ENCODE measurements at places on chromosomes 3 and 15. TPM values are rescaled to one million over a fixed set of nuclear protein-coding genes. Genes with fewer than 3 reads are reported as not detected.

The ADPRH gene
- total RNA-seq = 8.8 TPM

The KIF23 gene
- total RNA-seq = 55.7 TPM

The CELF6 gene
- 0.18 TPM for total RNA-seq

The THBS1 gene
- 1.2 TPM for total RNA-seq

The GLDN gene
- not detected for total RNA-seq

The GRM2 gene
- total RNA-seq = 2.4 TPM

The SPINT1 gene
- 5.1 TPM for total RNA-seq

The C15orf39 gene
- 65.0 TPM for total RNA-seq

The SUSD5 gene
- not detected for total RNA-seq

- no peak for DNase-seq
- H3K27ac ChIP-seq = no peak overlapping the region
- H3K36me3 ChIP-seq = peaks cover 27% of the 10 kb centered on the region
- no peak overlapping the region for H3K4me3 ChIP-seq
- H3K27me3 ChIP-seq = no peaks in the 10 kb centered on the region
These were observed 33.7 kb upstream of the SPTBN5 start for GRCh38 chr15:41927536-41927935.

GRCh38 chr3:183637106-183637486 is 1.7 kb downstream of the KLHL24 start:
- H3K27ac ChIP-seq = peak overlapping the region; percentile 79
- peaks cover 27% of the 10 kb centered on the region for H3K4me1 ChIP-seq
- no peak for DNase-seq
- H3K36me3 ChIP-seq = no peaks in the 10 kb centered on the region

GRCh38 chr15:39344662-39345141 is 236.2 kb upstream of the THBS1 start:
- no peak overlapping the region for H3K4me3 ChIP-seq
- H3K4me1 ChIP-seq = no peaks in the 10 kb centered on the region
- no peak overlapping the region for H3K27ac ChIP-seq
- no peaks in the 10 kb centered on the region for H3K36me3 ChIP-seq
- H3K27me3 ChIP-seq = peaks cover 19% of the 10 kb centered on the region
- DNase-seq = no peak

DNA sequence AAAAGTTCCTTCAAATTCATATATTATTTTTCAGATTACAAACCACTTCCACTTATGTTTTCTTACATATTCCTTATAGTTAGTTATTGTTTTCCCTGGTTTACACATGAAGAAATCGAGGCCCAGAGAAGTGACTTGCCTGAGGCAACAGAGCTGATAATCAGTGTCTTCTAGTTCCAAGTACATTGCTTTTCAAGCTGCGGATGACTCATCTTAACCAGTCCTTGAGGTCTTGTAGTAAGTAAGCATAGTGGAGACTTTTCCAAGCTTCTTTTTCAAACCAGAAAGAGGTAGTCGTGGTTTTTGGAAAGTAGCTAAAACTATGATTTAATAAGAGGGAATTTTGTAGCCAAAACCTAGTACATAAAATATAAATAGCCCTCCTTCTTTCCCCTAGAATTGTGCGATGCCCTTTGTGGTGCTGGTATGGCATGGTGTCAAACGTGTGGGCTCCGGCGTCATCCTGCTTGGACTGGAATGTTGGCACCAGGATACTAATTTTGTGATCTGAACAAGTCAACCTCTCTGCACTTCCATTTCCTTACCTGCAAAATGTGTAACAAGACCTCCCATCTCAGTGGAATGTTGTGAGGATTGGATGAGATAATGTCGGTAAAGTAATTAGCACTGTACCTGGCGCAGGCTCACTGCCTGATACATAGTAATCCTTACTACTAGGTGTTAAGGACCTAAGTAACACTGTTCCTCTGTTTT is 19.0 kb upstream of the DLG1 start:
- no peaks in the 10 kb centered on the region for H3K4me1 ChIP-seq
- no peaks in the 10 kb centered on the region for H3K36me3 ChIP-seq
- no peak for DNase-seq
- peaks cover 68% of the 10 kb centered on the region for H3K27me3 ChIP-seq
- H3K27ac ChIP-seq = no peak overlapping the region

DNA sequence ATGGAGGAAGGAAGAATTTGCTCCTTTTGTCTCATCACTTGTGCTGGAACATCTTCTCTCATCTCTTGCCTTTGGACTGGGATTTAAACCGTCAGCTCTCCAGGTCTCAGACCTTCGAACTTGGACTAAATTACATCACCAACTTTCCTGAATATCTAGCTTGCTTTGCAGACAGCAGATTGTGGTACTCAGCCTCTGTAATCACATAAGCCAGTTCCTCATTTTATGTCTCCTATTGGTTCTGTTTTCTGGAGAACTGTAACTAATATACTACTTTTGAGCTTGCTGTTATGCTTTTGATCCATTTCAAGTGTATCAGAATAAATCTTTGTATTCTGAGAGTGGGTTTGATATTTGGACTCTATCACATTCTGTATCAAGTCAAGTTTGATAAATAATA is 164.3 kb upstream of the VEPH1 start:
- H3K27ac ChIP-seq = no peak overlapping the region
- no peak overlapping the region for H3K4me3 ChIP-seq
- H3K36me3 ChIP-seq = no peaks in the 10 kb centered on the region

GRCh38 chr15:73346735-73347312 is 21.9 kb downstream of the HCN4 start:
- H3K27me3 ChIP-seq = no peaks in the 10 kb centered on the region
- no peak overlapping the region for H3K27ac ChIP-seq
- peak; percentile 73 for DNase-seq
- H3K4me3 ChIP-seq = no peak overlapping the region
- H3K4me1 ChIP-seq = no peaks in the 10 kb centered on the region

GRCh38 chr15:91484141-91484540 is 369.4 kb upstream of the SLCO3A1 start:
- H3K36me3 ChIP-seq = peaks cover 9% of the 10 kb centered on the region
- no peak overlapping the region for H3K4me3 ChIP-seq
- peaks cover 34% of the 10 kb centered on the region for H3K4me1 ChIP-seq
- no peaks in the 10 kb centered on the region for H3K27me3 ChIP-seq

DNA sequence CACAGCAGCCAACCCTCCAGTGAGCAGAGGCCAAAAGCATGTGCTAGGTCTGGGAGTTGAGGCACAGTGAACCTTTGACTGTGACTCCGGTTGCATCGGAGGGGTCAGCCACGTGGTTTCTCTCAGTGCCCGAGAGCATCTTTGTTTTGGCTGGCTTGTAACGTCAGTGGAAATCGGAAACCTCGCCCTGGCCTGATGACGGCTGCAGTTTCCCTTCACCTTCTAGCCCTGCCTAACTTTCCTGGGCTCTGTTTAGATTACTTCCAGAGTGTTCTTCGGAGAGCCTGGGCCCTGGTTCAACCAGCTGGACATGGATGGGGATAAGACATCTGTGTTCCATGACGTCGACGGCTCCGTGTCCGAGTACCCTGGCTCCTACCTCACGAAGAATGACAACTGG is 56.6 kb downstream of the MESD start:
- H3K27me3 ChIP-seq = no peaks in the 10 kb centered on the region
- peaks cover 4% of the 10 kb centered on the region for H3K36me3 ChIP-seq
- H3K27ac ChIP-seq = no peak overlapping the region
- DNase-seq = no peak

All from activated CD4-positive, alpha-beta memory T cell treated with anti-CD3 and anti-CD28 coated beads, Interleukin-2, amount 10 ng/mL, durations not matched to agents 7 days and 5 days (primary cell).